Peyer's patch (tissue), 4 donors: ENCODE measurements at places on chromosomes 6 and 20. TPM values are rescaled to one million over a fixed set of nuclear protein-coding genes. Genes with fewer than 3 reads are reported as not detected.
A peak's percentile ranks its signal among the peaks of the same experiment; 100 is the strongest.

- no peaks in the 10 kb centered on the region for H3K27me3 ChIP-seq
- no peaks in the 10 kb centered on the region for H3K4me1 ChIP-seq
- no peak overlapping the region for H3K27ac ChIP-seq
- H3K4me3 ChIP-seq: no peak overlapping the region
- no peak for DNase-seq
These were observed 442.7 kb upstream of the HSF2 start for GRCh38 chr6:121956782-121957181.

Gene TINAG
- total RNA-seq: 79.2 TPM

DNA sequence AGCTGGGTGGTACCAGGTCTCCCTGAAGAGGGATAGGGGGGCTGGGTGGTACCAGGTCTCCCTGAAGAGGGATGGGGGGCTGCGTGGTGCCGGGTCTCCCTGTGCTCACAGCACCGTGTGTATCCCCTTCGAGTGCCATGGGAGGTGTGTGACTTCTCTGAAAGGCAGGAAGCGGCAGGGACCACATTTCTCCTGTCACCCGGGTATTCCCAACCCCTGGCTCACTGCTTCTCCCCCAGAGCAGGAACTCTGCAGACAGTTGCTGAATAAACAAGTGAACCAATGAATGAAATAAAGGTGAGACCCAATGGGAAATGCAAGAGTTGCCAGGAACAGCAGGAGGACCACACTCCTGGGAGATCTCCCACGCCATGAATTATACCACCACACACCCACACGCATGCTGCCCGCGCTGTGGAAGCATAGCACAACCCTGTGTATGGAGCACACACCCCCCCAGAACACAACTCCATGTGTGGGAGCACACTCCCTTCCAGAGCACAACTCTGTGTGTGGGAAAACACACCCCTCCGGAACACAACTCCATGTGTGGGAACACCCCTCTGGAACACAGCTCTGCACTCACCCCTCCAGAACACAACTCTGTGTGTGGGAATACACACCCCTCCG, 50.7 kb downstream of the RNASET2 start:
- no peaks in the 10 kb centered on the region for H3K4me1 ChIP-seq
- no peaks in the 10 kb centered on the region for H3K27me3 ChIP-seq
- no peak for DNase-seq
- H3K27ac ChIP-seq: no peak overlapping the region
- H3K36me3 ChIP-seq: no peaks in the 10 kb centered on the region

Gene HLA-DRB5
- total RNA-seq: not detected

DNA sequence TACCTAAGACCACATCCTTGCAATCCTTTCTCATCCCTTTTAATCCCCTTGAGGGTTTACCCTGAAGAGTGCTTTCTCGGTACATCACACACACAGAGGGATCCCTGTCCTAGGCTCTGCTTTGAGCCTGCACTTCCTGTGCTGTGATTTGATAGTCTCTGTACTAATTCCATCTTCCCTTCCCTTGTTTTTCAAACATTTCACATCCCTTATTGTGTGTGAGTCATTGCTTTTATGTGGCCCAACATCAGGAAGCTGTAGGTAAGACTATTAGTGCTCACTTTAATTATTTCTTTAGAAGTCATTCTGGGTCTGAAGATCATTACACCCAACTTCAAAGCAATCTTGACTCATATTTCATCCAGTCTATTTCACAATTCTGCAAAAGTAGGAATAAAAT, 57.2 kb upstream of the ANKEF1 start:
- H3K36me3 ChIP-seq: no peaks in the 10 kb centered on the region
- no peaks in the 10 kb centered on the region for H3K4me1 ChIP-seq
- no peak overlapping the region for H3K27ac ChIP-seq
- no peak for DNase-seq
- H3K27me3 ChIP-seq: no peaks in the 10 kb centered on the region

Gene GATA5
- 33.8 TPM for total RNA-seq

DNA sequence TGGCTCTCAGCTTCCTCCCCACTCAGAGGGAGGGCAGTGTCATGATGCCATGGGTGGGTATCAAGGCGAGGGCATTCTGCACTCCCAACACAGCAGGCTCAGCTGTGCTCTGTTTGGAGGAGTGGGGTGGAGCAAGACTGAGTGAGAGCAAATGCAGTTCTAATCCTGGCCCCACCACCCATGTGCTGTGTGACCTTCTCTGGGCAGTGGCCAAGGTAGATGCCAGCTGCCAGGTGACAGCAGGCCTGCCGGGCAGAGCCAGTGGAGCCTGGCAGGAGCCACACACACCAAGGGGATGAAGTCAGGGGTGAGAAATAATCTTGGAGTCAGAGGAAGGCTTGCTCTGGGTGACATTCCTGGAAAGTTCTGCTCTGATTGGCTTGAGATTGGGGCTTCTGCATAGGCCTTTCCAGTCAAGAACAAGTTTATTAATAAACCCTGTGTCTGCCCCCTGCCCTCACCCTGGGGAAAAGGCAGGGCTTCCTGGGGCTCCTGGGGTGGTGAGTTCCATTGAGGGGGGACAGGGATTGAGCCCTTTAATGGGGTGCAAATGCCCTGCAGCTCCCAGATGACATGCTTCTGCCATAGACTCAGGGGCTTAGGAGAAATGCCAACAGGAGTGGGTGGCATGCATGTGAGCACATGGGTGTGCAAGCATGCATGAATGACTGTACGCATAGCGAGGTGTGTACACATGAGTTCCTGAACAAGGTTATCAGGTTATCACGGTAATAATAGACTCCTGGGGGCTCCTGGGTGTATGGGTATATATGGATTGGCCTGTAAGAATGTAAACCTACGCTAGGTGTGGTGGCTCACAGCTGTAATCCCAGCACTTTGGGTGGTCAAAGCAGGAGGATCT, 134.2 kb downstream of the MRPL14 start:
- H3K4me1 ChIP-seq: peaks cover 6% of the 10 kb centered on the region
- no peaks in the 10 kb centered on the region for H3K36me3 ChIP-seq
- H3K27ac ChIP-seq: no peak overlapping the region
- no peak overlapping the region for H3K4me3 ChIP-seq
- no peaks in the 10 kb centered on the region for H3K27me3 ChIP-seq

- no peak overlapping the region for H3K27ac ChIP-seq
- H3K4me3 ChIP-seq: no peak overlapping the region
- no peak for DNase-seq
- no peaks in the 10 kb centered on the region for H3K36me3 ChIP-seq
These were observed 289.9 kb downstream of the BTBD9 start for GRCh38 chr6:38349795-38350194.

Gene HCK
- total RNA-seq: 10.9 TPM

GRCh38 chr6:136719280-136720044, 72.8 kb downstream of the MAP3K5 start:
- no peak overlapping the region for H3K4me3 ChIP-seq
- H3K4me1 ChIP-seq: no peaks in the 10 kb centered on the region
- DNase-seq: no peak
- H3K27ac ChIP-seq: no peak overlapping the region
- H3K36me3 ChIP-seq: no peaks in the 10 kb centered on the region

- no peaks in the 10 kb centered on the region for H3K36me3 ChIP-seq
- H3K4me3 ChIP-seq: no peak overlapping the region
- no peaks in the 10 kb centered on the region for H3K27me3 ChIP-seq
- H3K27ac ChIP-seq: peak overlapping the region; percentile 21
- H3K4me1 ChIP-seq: no peaks in the 10 kb centered on the region
- DNase-seq: peak; percentile 45
These were observed 32.6 kb upstream of the MPC1 start for GRCh38 chr6:166415306-166415705.

DNA sequence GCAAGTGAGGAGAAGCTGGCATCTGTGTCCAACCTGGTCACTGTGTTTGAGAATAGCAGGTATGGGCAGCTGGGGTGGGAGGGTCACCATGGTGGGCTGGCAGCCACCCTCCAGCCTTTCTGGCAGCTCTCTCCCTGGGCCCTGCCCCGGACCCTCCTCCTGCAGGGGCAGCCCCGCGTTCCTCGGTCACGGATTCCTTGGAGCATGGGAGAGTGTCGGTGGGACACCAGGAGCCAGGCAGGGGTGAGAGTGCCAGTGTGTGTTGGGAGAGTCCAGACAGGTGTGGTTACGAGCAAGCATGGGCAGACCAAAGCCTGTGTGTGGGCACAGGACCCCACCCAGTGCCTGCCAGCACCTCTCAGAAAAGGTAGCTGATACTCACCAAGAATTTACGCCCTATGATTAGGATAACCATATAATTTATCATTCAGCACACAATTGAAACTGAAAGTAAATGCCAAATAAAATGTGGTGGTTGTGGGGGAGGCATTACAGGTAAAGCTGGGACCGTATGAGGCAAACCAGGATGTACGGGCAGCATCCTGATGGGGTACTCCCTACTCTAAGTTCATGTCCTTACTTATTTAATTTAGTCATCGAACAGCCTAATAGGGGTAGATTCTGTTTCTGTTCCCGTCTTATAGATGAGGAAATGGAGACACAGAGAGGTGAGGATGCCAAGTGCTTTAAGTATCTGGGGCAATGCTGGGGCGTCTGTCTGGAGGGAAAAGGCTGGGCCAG, 542 bp downstream of the FGD2 start:
- H3K27me3 ChIP-seq: no peaks in the 10 kb centered on the region
- no peaks in the 10 kb centered on the region for H3K36me3 ChIP-seq
- no peaks in the 10 kb centered on the region for H3K4me1 ChIP-seq
- H3K27ac ChIP-seq: peak overlapping the region; percentile 30
- H3K4me3 ChIP-seq: peak overlapping the region; percentile 49

GRCh38 chr6:17771609-17772008, 64.9 kb upstream of the NUP153 start:
- H3K36me3 ChIP-seq: no peaks in the 10 kb centered on the region
- no peak for DNase-seq
- H3K4me1 ChIP-seq: no peaks in the 10 kb centered on the region
- no peak overlapping the region for H3K4me3 ChIP-seq

DNA sequence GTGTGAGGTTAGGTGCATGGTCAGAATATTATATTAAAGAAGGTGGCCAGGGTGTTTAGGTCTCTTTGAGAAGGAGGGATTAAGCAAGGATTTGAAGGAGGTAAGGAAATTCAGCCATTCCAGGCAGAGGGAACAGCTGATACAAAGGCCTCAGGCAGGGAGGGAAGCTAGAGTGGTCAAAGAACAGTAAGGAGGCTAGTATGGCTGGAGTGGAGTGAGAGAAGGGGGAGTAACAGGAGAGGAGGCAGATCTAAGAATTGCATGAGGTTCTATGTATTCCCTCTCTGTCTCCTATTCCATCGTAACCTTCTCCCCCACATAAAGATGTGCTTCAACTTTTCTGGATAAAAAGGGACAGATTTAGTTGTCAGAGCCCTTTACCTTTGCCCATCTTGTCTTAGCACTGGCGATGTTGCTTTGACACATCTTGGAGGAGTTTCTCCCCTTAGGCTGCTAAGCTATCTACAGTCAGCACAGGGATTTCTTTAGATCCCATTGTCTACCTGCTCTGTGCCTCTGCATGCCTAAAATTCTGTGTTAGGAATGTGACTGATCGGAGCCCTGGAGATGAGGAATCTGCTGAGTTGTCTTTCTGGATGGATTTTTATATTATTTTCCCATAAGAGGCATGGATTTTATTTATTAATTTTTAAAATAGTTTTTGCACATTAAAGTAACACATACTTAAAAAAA, 59.9 kb downstream of the KLHL31 start:
- DNase-seq: no peak
- H3K27me3 ChIP-seq: no peaks in the 10 kb centered on the region
- H3K36me3 ChIP-seq: no peaks in the 10 kb centered on the region
- peaks cover 2% of the 10 kb centered on the region for H3K4me1 ChIP-seq

Gene ANGPT4
- total RNA-seq: 0.27 TPM

GRCh38 chr6:150979826-150980350, 114.4 kb downstream of the MTHFD1L start:
- DNase-seq: no peak
- H3K4me3 ChIP-seq: no peak overlapping the region
- no peak overlapping the region for H3K27ac ChIP-seq
- H3K4me1 ChIP-seq: no peaks in the 10 kb centered on the region
- no peaks in the 10 kb centered on the region for H3K36me3 ChIP-seq

Gene RBBP8NL
- 26.7 TPM for total RNA-seq

DNA sequence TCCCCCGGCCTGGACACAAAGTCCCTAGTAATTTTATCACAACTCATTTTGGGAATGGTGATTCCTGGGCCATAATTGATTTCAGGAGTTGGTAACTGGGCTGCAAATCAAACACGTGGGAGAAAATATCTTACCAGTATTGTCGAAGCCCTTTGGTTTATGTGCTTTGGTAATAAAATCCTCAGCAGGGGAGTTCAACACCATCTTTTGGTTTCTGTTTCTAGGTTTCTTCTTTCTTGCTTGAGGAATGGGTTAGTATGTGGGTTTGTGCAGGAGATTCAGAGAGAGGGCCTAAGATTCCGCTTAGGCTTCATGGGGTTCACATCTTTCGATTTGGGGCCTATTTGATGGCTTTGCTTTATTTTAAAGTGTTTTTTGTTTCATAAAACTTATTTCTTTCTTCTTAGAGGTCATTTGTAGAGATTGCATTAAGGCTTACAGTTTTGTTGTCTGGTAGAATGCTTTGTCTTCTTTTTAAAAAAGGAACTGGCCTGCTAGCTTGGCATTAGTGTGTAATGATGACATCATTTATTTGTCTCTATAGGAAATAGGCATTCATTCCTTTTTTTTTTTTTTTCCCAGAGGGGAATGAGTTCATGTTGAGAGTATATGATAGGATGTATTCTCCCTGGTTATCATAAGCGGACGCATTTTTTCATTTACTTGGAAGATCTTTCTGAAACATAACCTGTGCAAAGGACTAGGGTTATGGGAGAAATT, 45.8 kb downstream of the CYP24A1 start:
- no peak overlapping the region for H3K4me3 ChIP-seq
- no peak overlapping the region for H3K27ac ChIP-seq
- H3K36me3 ChIP-seq: no peaks in the 10 kb centered on the region
- DNase-seq: no peak

GRCh38 chr6:143802833-143803565, 40.1 kb upstream of the LTV1 start:
- H3K4me3 ChIP-seq: no peak overlapping the region
- H3K27me3 ChIP-seq: no peaks in the 10 kb centered on the region
- no peaks in the 10 kb centered on the region for H3K36me3 ChIP-seq

DNA sequence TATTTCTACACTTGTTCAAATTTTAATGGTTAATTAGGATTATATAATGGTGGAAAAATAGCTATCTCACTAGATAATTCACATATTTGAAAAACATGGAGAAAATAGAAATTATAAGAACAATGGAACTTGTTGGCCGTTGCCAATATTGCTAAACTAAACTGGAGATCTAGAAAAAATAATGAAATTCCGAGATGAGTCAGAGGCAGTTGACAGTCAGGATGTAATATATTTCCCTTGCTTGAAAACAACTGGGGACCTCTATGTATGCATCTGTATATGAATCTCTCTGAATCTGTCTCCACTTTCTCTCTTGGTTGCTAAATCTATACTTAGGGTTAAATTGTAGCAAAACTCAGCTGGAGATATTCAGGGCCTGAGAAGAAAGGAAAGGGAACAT, 1108.2 kb upstream of the GJE1 start:
- H3K36me3 ChIP-seq: no peaks in the 10 kb centered on the region
- no peaks in the 10 kb centered on the region for H3K4me1 ChIP-seq

- DNase-seq: no peak
- no peaks in the 10 kb centered on the region for H3K27me3 ChIP-seq
- no peak overlapping the region for H3K4me3 ChIP-seq
- no peaks in the 10 kb centered on the region for H3K4me1 ChIP-seq
These were observed 31.4 kb downstream of the RALGAPA2 start for GRCh38 chr20:20680991-20681508.
